ENCODE measurements at places on chromosomes 3 and 15. TPM values are rescaled to one million over a fixed set of nuclear protein-coding genes. Genes with fewer than 3 reads are reported as not detected.

- no peak for DNase-seq
These were observed 104.9 kb downstream of the AQP9 start for GRCh38 chr15:58243070-58243469.

- peak; percentile 49 for DNase-seq
These were observed 24.7 kb downstream of the SLC15A2 start for GRCh38 chr3:121918779-121919483.

DNA sequence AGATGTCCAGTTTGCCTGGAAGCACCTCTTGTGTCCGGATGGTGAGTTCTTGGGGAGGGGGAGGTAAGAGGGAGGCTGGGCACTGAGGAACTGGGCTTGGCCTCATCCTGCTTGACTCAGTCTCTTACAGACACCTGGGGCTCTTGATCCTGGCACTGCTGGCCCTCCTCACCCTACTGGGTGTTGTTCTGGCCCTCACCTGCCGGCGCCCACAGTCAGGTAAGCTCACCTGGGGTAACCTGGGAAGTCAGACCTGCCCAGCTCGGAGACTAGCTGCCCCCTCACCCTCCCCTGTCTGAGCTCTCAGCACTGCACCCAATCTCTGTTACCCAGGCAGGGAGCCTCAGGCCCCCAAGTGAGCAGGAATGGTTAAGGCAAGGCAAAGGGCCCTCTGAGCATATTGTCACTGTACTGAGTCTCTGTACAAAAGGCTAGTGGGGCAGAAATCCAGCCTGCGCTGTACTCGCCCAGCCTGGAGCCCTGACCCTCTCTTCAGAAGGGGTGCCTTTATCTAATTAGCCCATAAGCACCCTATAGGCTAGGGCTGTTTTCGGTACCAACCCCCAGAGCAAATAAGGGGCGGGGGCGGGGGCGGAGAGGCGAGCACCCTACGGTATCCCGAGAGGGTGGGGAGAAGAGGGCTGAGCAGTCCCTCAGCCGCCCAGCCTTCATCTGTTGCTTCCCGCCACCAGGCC lies 2.2 kb upstream of the IL17RC start:
- no peak for DNase-seq

DNA sequence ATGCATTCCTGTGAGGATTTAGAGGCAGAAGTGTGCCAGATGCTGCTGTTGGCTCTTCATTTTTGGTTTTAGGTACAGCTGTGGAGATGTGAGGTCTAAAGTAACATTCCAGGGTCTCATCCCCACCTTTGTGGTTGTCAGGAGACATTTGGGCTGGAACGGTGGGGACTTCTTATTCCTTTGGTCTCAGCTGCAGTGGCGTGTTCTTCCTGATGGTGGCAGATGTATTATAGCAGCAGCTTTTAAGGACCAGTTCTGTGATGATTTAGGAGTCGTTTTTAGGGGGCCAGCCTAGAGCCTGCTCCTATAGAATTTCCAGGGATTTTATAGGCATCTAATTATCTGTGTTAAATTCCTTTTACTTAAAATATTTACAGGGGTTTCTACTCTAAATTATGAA lies 221.0 kb upstream of the EOMES start:
- DNase-seq = peak; percentile 34

DNA sequence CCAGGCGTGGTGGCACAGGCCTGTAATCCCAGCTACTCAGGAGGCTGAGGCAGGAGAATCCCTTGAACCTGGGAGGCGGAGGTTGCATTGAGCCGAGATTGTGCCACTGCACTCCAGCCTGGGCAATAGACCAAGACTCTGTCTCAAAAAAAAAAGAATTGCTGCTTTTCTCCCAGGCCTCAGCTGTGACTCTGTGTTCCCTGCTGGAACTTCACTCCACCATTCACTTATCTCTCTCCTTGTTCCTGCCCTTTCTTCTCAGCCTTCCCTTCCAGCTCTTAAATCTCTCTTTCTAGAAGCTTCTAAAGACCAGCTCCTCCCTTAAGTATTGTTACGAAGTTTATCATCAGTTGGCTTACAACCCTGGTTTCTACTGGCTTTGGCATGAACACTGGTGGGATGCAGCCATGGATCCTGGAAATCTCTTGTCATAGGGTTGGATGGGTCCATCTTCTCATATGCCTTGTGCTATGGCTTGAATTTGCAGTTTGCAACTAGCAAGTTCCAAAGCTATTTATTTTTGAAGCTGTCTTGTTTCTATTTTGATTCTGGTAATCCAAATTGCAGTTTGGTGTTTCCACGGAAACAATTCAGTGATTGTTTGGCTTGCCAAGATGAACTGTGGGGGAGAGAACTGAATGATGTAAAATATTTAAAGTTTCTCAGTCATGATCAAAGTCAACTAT lies 10.5 kb downstream of the C3orf62 start:
- DNase-seq = no peak

DNA sequence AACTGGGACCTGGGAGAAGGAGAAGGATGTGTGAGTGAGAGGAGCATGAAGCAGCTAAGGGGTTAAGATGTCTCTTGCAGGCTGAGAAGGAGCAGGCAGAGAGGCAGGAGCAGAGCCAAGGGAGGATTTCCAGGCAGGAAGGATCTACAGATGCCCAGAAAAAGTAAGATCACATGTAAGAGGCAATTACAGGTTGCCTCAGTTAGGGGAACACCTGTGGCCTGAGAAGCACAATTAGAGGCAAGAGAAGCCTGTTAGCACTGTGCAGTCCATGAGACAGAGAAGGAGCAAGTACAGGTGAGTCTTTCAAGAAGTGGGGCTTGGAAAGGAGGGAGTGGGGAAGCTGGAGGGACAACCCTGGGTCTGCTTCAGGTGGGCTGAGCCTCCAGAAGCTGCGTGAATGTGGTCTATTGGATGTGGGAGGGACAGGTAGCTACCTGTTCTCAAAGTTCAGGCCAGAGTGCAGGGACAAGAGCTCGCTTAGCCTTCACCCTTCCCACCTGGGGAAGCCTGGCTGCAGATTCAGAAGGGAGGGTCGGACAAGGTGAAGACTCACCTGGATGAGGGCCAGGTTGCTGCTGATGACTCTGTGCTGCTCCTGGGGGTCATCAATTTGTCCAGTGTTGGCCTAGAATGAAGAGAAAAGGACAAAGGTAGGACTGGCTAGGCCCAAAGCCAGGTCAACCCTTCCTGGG lies 50.7 kb downstream of the SLC41A3 start:
- DNase-seq = no peak

KLHL40 gene
- not detected for total RNA-seq

ATP13A5 gene
- not detected for total RNA-seq

DNA sequence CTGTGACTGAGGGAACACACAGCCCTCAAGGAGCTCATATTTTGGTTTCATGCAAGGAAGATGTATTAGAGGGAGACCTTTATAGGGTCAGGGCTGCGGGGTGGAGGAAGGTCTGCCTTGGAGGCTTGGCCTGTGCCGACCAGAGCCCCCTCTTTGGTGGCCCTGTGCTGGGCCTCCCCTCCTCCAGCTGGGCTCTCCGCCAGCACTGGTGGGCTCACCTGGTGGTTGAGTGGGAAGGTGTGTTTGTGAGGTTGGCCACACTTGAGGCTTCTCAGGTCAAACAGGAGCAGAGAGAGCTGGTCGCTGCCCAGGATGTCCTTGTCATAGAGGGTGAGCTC lies 2.6 kb downstream of the PLA2G4F start:
- no peak for DNase-seq

- DNase-seq = no peak
These were observed 28.9 kb upstream of the DCBLD2 start for GRCh38 chr3:98930413-98930812.

DNA sequence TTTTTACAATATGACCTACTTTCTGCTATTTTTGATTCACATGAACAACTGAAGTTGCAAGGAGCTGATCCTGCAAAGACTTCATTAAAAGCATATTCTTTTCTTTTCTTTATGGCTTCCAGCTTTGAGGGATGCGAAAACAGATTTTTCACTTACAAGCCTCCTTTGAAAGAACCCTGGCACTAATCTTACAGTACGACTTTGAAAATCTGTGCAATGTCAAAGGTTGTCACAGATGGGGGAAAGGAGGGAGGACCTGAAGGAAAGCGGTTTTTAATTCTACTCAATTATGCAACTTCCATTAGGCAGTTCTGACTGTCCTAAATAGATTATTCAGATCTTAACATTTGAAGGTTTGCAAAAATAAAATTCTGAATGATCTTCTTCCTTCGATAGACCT lies 130.5 kb downstream of the TNIK start:
- no peak for DNase-seq

HRG gene
- total RNA-seq = not detected

HIGD2B gene
- not detected for total RNA-seq

- DNase-seq = peak; percentile 21
These were observed 91.8 kb upstream of the LMOD3 start for GRCh38 chr3:69214241-69214640.

GCSAM gene
- not detected for total RNA-seq

DNA sequence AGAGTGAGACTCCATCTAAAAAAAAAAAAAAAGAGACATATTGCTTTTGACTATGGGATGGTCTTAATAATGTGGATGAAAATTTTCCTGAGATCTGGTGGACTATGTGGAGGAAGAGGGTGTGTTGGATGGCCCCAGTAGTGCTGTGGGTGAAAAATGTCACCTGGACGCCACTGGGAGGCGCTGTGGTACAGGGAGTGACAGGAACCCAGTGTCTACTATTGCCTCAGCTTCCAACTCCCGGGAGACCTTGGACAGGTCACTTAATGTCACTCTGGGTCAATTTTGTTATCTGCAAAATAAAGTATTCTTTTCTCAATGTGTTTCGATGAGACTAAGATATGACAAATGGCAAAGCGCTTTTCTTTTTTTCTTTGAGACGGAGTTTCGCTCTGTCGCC lies 27.7 kb upstream of the DCP1A start:
- peak; percentile 60 for DNase-seq

DNA sequence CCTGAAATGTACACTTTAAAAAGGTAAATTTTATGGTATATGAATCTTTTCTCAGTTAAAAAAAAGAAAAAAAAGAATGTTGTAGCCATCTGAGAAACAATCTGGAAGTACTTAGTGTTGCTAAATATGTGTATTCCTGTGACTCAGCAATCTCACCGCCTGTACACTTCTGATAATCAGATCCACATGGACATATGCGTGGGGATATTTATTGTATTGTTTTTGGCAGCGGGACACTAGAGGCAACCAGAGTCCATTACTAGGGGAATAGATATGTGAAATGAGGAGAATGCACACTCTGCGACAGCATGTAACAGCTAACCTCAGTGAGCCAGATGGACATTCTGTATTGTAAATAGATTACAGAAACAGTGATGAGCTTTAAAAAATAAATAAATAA lies 65.4 kb downstream of the AQP9 start:
- peak; percentile 99 for DNase-seq

SPTBN5 gene
- 1.7 TPM for total RNA-seq

- no peak for DNase-seq
These were observed 9.4 kb downstream of the GPR156 start for GRCh38 chr3:120275618-120276017.

GRCh38 chr15:101483462-101483861 lies 6.0 kb downstream of the PCSK6 start:
- DNase-seq = no peak

DNA sequence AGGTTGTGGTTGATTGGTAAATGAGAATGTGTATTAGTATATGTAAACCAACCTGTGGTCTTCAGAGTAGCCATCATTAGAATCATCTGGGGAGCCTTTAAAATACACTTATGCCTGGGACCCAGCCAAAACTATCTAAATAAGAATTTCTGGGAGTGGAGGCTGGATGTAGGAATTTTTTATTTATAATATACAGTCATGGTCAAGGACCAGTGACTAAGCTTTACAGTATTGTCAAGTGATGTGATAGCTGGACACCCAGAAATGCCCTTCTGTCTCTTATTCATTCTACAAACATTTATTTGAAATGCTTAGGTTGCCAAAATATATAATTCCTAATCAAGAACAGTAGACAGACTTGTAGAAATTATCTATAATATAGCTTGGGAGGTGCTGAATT lies 132.2 kb downstream of the MBNL1 start:
- DNase-seq = no peak

DNA sequence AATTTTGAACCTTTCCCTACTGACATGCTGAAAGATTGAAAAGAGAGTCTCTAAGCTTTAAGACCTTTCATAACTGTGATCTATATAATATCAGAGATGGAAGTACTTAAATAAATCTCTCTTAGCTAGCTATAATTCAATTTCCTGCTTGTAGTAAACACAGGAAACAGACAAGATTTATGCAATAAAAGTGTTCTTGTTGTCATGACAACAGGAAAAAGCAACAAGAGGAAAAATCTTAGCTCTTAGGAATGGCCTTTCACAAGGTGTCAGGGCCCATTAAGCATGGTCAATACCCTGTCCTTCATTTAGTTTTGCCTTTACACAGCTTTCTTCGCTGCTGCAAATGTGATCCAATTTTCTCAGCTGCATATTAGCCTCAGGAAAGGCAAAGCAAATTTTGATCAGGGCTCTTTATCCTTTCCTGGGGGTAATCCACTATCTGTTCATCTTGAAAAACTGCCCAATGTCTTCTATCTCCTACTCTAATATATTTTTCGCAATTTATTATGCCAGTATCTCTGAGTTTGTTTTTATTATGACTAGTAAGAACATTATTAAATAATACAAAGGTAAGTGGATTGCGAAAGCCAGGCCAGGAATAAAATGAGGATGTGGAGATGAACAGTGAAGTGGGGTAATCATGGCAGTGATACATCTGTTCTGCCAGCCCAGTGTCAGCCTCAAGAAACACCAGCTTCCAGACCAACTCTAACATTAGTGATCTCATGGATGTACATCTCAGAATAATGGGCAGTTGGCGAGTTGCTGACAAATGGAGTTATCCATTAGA lies 28.7 kb downstream of the SIDT1 start:
- DNase-seq = peak; percentile 31

- DNase-seq = no peak
These were observed 19.7 kb downstream of the B3GNT5 start for GRCh38 chr3:183272791-183273190.

DNA sequence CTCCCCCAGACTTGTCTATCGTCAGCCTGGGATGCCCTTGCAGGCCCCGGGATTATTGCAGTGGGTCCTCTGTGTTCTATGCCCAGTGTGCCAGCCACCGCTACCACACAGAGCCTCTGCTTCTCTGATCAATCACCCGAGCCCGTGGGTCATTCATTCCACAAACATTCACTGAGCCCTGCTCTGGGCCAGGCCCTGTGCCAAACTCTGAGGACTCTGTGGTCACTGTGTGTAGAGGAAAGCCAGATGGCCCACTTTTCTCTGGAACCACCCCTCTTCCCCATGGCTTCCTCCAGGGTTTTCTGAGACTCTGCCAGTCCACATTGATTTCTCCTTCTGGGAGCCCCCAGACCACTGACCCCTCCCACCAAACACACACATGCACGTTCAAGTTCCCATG lies 55.5 kb downstream of the BSN start:
- peak; percentile 33 for DNase-seq

GRCh38 chr15:94135486-94136147 lies 95.7 kb upstream of the MCTP2 start:
- peak; percentile 44 for DNase-seq

- peak; percentile 58 for DNase-seq
These were observed 16.6 kb upstream of the EHHADH start for GRCh38 chr3:185270262-185270955.

- DNase-seq = peak; percentile 76
These were observed 9.4 kb downstream of the NAA50 start for GRCh38 chr3:113736548-113737089.

XIRP1 gene
- total RNA-seq = 0.12 TPM

GRCh38 chr3:51709675-51710074 lies 2.8 kb downstream of the GRM2 start:
- no peak for DNase-seq

WDR72 gene
- total RNA-seq = not detected

- no peak for DNase-seq
These were observed 7.1 kb upstream of the EEFSEC start for GRCh38 chr3:128146201-128146600.

All from RPMI7951 (cell line).